ENCODE measurements at places on chromosomes 11 and 22.
A peak's percentile ranks its signal among the peaks of the same experiment; 100 is the strongest.

GRCh38 chr11:75313513-75314272 lies 37.8 kb downstream of the ARRB1 start:
- DNase-seq: no peak

DNA sequence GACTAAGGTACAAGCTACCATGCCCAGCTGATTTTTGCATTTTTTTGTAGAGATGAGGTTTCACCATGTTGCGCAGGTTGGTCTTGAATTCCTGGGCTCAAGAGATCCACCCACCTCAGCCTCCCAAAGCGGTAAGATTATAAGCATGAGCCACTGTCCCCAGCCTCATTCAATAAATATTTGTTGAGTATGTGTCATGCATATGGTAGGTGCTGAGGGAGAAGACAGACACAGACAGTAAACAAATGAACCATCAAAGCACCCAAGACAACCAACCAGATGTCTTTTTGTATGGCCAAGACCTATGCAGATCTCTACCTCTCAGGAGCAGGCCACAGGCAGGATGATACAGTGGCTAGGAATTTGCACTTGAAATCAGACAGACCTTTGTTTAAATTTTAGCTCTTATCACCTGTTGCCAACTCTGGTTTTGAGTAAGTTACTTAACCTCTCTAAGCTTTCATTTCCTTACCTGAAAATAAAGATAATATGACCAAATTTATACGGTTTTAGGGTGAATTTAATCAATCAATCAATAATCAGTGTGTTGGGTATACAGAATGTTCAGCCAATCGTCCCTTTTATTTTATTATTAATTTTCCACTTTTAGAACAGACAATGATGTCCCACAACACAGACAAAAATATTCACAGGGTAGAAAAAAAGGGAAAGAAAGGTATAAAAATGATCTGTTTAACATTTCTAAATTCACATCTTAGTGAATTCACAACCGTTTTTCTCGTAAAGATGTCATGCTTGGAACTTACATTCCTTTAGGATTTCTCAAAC lies 128.2 kb downstream of the SGSM3 start:
- DNase-seq: no peak

DNA sequence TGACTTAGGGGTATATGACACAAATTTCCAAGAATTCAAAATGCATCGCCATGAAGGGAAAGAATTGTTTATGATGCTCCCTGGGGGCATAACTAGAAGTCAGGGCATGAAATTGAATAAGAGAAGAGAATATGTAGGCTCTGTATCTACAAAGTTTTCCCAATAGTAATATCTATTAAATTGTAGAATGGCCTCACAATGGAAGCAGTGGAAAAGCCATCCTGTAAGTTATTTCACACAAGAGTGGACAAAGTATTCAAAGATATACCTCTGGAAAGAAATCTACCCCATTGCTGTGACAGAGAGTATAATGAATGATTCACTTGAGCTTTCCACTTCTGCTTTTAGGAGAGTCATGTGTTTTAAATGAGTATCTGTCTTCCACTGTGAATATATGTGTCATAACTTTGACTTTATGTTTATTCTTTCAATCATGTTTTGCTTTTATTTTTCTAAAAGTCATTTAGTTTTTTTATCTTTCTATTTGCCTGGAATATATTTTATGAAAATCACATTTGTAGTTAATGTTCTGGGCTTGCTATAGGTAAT lies 65.7 kb upstream of the DDI1 start:
- no peak for DNase-seq

- DNase-seq: no peak
Observed at GRCh38 chr11:100354736-100355135, 332.4 kb upstream of the ARHGAP42 start.

DNA sequence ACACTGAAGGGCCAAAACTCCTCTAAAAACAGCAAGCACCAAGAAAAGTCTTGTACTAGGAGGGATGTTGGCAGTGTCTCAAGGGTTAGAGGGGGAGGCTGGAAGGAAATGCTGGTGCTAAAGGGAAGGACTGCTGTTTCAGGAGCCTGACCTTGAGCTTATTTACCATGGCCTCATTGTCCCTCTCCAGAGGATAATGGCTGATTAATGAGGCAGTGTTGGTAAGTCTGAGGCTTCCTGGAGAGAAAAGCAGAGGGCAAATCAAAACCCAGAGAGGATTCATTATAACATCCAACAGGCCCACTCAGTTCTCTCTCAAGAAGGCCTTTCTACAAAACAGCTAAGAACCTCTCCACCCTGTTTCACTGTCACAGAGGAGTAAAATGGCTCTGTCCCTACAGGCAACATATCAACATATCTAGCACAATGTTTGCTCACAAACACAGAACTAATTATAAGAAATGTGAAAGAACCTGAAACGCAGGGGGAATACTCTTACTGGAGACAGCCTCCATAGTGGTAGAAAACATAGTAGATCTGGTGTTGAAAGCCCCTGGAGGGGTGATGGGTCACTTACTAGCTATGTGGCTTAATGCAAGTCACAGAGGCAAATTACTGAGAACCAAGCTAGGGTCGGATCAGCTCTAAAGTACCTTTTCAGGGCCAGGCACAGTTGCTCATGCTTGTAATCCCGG lies 31.4 kb downstream of the NUMA1 start:
- DNase-seq: no peak

DNA sequence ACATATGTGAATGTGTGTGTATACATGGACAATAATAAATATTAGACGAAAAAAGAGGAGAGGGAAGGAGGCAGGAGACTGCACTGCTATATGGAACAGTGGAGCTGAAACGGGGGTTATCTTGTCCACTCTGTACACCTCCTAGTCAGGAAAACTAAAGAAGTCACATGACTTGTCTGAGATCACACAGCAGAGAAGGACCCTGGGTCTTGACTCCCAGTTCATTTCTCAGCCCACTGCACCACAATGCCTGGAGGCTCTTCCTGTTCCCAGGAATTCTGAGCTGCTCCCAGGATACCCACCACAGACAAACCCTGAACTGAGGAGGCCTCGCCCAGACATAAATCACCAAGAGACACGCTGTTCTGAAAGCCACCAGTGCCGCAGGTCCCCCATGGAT lies 349.6 kb downstream of the CTTN start:
- DNase-seq: no peak

DNA sequence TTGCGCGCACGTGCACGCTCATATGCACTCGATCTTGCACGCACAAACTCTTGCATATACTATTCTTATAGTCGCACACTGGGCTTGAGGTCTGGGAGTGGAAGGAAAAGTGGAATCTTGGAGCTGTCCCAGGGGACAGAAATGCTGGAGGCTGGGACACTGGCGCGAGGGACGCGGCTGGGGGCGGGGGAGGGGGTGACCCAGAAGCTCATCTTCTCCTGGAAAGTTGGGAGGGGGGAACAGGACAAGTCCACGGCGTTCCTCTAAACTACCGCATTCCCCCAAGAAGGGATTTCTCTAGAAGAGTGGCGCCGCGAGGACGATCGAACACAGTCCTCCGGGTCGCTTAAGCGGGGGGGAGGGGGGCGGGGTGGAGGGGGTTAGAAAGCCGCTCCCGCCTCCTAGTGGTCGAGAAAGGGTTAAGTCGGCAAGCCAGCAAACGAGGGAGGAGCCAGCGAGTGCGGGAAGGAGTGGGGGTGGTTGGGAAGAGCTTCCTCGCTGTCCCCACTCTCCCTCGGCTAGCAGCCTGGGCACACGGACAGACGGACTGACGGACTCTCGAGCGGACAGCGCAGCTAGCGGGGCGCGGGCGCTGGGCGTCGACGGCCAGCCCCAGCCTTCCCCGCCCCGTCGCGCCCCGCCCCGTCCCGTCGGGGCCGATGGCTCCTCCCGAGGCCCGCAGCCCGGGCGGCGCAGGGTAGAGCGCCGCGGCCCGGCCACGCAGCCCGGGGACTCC lies at the start of gene RTN4RL2:
RTN4RL2 (plus strand) TSS at position 507 of the 736 bp plus-strand sequence. CDS start 338 bp downstream, outside the sequence.
- DNase-seq: peak; percentile 39

GRCh38 chr11:119509969-119510401 lies 87.0 kb upstream of the THY1 start:
- no peak for DNase-seq

- no peak for DNase-seq
Observed at GRCh38 chr22:47002692-47003091, 240.2 kb downstream of the TBC1D22A start.

DNA sequence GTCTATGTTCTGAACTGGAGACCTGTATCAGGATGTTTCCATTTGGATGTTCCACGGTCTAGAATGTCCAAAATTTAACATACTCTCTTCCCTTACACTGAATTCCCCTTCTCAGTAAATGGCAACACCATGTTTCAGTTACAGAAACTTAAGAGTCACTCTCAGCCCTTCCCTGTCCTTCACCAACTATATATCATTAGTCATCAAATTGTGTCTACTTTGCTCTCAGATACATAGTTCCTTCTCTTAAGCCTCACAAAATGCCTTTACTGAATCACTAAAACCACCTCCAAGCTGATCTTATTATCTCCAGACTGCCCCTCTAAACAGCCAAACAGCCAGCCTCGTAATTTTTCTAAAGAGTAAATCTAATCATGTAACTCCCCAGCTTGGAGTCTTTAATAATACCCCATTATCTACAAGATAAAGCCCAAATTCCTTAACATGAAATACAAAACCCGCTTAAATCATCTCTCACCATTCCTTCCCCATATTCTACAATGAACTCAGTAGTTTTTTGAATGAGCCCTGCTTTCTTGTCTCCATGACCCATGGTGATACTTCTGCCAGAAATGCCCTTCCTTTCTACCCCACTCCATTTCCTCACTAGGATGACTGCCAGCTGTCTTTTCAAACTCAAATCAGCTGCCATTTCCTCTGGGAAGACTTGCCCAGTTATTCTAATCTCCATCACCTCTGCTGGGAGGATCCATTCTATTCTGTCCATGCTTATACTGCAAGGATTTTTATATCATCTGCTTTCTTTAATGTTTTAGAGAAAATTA lies 102.7 kb upstream of the ARHGAP42 start:
- no peak for DNase-seq

DNA sequence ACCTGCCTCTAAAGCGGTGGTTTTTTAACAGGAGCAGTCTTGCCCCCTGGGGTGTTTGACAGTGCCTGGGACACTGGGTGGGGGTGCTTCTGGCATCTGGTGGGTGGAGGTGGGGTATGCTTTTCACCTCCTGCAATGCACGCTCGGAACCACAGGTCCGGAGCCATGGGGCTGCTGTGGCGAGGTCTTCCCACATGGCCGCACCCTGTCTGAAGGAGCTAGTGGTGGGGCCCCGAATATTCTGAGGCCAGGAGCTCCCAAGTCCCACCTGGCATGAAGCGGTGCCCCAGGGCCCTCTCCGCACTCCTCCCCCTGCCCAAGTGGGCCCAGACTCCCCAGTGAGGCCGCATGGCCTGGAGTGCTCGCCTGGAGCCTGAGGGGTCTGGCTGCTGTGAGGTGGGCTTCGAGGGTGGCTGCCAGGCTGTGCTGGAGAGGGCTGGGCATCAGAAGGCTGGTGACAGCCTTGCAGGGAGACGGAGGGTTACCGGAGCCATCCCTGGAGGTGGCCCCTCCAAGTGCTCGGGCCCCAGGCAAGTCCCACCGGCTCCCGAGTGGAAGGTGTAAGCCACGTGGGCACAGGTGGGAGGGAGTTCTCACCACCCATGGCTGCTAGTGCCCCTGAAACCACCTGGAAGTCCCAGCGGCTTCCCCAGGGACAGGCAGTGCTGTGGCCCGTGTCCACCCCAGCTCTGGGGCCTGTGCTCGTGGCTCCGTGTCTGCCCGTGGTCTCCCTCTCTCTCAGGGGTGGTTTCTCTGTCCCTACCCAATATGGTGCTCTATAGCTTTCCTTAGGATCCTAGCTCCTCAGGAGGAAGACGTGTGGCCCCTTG lies 15.1 kb downstream of the TBX1 start:
- no peak for DNase-seq

GRCh38 chr11:127528297-127528696 lies 527.7 kb upstream of the KIRREL3 start:
- DNase-seq: no peak

GRCh38 chr11:9263840-9264315 lies 1.3 kb downstream of the DENND5A start:
- DNase-seq: peak; percentile 60

GRCh38 chr11:3160252-3161031 lies 4.7 kb downstream of the OSBPL5 start:
- peak; percentile 14 for DNase-seq

DNA sequence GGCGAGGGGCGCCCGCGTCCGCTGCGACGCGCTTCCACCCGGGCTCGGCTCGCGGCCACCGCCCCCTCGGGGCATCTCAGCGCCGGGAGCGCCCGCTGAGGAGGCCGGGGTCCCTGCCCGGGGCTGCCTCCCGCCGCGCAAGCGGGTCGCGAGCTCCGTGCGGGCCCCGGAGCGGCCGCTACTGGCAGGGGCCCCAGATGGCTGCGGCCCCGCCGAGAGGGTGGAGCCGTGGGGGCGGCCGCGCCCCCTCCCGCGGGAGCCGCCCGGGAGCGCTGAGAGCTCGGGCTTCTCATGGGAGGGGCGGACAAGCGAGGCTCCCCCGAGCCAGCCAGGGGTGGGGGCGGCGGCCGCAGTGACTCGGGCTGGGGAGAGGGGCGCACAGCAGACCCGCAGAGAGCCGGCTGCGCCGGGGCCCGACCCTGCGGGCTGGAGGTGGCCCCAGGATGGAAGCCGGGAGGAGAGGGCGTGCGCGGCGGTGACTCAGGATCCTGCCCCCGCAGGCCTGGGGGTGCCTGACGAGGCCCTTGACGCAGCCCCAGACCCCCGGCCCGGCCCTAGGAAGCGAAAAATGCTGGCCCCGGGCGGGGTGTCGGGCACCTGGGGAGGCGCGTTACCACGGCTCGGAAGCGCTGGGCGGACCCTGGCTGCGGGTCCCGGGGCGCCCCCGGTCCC lies 603 bp upstream of the ZFTA start:
- peak; percentile 45 for DNase-seq

DNA sequence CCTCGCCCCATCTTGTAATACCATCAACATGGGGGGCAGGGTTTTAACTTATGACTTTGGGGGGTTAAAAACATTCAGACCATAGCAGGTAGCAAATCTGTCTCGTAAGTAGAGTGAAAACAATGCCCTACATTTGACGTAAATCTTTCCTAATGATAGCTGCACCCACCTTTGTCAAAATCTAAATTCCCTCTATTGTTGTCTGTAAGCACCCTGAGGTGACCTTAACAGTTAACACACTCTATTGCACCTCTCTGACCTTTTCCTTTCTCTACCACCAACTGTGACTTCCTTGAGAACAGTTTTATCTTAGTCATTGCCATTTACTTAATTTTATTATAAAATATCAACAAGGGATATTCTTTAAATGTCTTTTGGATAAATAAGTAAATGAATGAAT lies 1024.9 kb upstream of the CNTN5 start:
- no peak for DNase-seq

DNA sequence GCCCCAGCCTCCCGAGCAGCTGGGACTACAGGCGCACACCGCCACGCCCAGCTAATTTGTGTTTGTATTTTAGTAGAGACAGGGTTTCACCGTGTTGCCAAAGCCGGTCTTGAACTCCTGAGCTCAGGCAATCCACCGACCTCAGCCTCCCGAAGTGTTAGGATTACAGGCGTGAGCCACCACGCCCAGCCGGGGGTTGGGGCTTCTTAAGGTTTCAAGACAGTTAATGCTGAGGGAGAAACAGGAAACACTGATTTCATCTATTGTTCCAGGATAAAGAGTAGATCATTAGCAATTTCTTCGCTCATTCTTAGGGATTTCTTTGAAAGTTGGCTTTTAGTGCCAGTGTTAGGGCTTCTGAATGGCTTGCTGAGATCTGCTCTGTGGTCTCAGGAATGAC lies 21.2 kb upstream of the CLMP start:
- no peak for DNase-seq
